ENCODE measurements at places on chromosomes 12 and 14.

- DNase-seq: peak; percentile 39
Measured at GRCh38 chr12:118120579-118121363, 15.2 kb upstream of the PEBP1 start.

- DNase-seq: peak; percentile 82
Measured at GRCh38 chr14:85853996-85854526, 324.1 kb downstream of the FLRT2 start.

GRCh38 chr12:124551268-124552144 is 15.9 kb downstream of the NCOR2 start:
- DNase-seq: no peak

GRCh38 chr12:108884116-108885012 is 4.5 kb downstream of the DAO start:
- no peak for DNase-seq

- no peak for DNase-seq
Measured at GRCh38 chr12:93078059-93078458, 149.0 kb upstream of the EEA1 start.

GRCh38 chr12:131494741-131495524 is 216.0 kb upstream of the SFSWAP start:
- DNase-seq: no peak

- no peak for DNase-seq
Measured at GRCh38 chr12:131367983-131368667, 342.8 kb upstream of the SFSWAP start.

DNA sequence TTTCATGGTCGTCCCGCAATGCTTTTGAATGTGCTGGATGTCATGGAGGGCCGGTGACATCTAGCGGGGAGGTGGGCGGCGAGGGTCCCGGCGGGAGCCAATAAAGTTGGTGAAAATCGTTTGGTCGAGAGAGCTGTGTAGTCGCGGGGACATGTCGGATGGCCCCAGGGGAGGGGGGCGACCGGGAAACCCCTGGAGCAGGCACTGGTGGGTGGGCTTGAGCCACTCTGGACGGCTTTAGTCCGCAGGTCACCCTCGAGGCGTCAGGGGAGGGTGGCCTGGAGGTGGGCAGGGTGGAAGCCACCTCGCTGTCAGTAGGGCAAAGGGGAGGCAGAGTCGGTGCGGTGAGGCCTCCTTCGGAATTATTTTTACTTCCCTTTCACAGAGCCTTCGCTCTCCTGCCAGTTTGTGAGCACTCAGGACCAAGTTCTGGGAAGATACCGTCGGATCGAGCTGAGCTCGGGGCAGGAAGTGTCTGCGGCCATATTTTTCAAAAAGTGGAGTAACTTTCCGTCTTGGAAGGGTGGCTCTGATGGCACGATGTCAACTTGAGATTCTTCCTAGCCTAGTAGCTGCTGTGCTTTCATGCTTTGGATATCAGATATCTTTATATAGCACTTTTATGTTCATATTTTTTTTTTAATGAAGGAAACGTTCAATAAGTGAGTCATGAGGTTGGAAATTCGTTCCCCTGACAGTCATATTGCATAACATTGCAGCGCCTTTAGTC is 28.2 kb downstream of the WBP11 start:
- peak; percentile 53 for DNase-seq

- peak; percentile 9 for DNase-seq
Measured at GRCh38 chr14:32623300-32624093, 294.4 kb downstream of the AKAP6 start.

DNA sequence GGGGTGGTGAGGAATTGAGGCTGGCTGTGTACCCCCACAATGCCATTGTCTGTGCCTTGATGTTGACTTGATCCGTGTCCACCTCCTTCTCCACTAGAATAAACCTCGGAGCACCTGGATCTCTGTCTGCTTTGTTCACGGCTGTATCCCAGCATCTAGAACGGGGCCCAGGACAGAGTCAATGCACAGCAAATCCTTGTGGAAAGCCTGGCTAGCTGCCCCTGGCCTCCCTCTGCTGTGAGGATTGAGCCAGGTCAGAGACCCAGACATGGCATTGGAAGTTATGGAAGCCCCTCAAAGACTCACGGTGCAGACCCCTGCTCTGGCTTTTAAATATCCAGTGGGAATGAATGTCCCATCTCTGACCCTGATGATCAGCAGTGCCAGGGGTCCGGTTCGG is 109.2 kb downstream of the SCARB1 start:
- no peak for DNase-seq

- peak; percentile 26 for DNase-seq
Measured at GRCh38 chr14:86915406-86915805, 1077.6 kb downstream of the GALC start.

DNA sequence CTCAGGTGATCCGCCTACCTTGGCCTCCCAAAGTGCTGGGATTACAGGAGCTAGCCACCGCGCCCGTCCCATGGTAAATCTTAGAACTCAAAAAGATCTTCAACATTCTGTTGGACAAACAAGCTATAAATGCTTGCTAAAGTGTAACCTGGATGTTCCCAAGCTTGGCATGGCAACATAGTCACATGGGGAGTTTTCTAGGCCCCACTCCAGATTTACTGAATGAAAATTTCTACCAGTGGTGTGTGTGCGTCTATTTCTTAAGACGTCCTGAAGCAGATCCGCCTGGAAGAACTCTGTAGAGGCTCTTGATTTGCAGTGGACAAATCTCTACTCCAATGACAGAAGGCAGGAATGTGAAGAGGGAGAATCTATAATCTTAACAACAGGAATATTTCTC is 59.9 kb downstream of the ZFYVE21 start:
- DNase-seq: no peak

DNA sequence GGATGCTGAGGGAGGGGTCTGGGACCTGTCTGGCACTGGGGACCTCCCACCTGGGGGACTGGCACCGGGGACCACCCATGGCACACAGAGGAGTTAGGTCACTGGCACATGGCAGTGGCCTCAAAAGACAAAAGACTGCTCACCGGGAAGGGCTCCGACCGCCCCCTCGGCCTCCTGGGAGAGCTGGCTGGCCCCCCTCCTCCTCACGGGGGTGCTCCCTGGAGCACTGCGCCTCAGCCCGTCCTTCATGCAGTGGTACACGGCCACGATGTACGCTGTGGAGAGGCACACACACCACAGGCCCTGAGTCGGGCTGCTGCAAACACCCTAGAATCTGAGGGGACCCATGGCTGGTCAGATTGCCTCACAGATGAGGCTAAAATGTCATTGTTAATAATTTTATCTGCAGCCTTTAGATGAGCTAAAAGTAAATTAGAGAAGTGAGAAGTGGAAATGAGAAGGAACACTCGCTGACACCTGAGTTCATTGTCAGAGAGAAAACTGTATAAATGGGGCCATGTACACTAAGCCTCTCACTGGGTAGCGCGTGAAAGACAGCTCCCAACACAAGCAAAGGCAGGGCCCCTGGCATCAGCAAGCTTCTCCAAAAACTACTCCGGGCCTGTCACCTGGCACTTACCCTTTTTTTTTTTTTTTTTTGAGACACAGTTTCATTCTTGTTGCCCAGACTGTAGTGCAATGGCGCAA is 14.1 kb downstream of the P2RX2 start:
- DNase-seq: no peak

- no peak for DNase-seq
Measured at GRCh38 chr12:125280482-125281377, 215.5 kb downstream of the AACS start.

DNA sequence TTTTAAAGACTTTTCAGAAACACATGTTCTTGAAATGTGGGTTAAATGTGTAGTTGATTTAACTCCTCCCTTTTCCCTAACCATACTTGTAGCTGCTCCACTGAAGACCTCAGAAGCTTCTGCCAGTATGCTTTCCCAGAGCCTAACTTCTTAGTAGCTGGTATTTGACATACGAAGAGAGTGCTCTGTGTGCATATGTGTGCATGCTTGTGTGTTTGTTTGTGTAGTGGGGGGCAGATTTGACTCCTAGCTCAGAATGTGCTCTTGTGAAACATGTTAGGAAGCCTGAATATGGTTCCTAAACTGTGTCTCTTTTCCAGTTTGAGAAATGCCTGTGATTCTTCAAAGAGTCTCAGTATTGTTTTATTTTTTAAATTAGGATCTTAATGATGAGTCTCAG is 420.4 kb downstream of the PCNX1 start:
- no peak for DNase-seq

DNA sequence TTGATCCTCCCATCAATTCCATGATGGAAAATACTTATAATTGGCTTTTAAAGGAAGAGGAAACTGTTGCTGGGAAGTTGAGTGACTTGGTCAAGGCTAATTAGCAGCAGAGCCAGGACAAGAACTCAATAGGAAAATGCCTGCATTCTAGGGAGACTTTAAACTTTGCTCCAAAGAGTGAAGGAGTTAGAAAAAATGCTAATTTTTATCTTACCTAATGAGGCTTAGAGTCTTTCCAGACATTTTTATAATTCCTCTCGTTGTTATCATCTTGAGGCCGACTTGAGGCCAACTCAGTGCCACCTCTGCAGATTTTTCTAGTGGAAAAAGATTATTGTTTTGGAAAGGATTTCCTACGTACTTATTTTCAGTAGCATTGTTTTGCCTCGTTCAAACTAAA is 344.6 kb downstream of the ETNK1 start:
- DNase-seq: no peak

DNA sequence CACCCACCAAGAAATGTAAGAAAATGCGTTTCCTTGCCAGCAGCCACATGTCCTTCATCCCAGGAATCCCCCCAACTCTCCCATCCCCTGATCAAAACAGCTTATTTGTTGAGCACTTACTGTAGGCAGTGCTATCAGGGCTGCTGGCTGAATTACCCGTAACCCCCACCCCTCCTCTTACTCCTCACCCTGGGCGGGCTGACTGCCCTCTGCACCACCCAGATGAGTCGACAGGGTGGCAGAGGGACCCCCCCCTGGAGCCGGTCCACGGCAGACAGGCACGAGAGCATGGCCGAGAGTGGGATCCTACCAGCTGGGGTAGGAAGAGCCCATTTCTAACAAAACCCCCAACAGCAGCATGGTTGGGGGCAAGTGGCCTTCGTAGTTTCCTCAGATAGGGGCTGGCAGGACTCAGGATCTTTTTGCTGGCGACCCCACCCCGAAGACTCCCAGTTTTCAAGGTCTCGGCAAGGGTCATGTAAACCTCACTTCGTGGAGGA is 1.1 kb upstream of the RHOF start:
- no peak for DNase-seq

DNA sequence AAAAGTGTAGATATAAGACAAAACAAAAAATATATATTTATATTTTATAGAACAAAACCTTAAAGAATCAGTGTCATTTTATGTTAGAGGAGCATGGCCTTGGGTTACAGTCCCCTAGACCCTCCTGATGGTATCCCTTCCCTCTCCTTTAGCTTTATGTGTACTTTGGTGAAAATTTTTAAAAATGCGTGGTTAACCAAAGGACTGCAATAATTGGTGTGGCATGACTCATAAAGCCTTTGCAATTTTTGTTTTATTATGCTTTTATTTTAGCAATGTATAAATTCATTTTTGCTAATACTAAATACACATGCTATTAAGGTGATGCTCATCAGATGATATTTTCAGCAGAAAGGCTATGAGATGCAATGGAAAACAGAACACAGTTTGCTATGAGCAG is 264.4 kb downstream of the SYT1 start:
- DNase-seq: no peak

DNA sequence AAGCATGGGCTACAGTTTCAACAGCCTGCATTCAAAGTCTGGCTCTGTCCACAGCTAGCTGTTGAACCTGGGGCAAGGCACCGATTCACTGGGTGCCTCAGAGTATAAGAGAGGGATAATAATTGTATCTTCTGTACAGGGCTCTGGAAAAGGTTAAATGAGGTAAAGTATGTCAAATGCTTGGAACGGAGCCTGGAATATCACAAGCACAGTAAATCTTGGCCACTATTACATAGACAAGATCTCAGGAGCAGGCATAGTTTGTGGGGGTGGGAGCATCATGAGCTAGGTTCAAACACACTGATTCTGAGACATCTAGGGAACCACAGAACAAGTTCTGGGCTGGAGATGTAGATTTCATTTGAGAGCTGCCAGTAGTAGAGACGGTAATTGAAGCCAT is 203.7 kb upstream of the NUDT4 start:
- peak; percentile 89 for DNase-seq

DNA sequence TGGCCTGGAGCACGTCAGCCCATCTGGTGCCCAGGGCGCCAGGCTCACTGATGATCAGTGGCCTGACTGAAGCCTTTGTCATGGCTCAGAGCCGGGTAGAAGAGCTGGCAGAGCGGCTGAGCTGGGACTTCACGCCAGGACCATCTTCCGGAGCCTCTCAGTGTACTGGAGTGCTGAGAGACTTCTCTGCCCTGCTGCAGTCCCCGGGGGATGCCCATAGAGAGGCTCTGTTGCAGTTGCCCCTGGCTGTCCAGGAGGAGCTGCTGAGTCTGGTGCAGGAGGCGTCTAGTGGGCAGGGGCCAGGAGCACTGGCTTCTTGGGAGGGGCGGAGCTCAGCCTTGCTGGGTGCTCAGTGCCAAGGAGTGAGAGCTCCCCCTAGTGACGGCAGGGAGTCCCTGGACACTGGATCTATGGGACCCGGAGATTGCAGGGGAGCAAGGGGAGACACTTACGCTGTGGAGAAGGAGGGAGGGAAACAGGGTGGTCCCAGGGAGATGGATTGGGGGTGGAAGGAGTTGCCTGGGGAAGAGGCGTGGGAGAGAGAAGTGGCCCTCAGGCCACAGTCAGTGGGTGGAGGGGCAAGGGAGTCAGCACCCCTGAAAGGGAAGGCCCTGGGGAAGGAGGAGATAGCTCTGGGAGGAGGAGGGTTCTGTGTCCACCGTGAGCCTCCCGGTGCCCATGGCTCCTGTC is 2.0 kb downstream of the KHNYN start:
- DNase-seq: peak; percentile 94

DNA sequence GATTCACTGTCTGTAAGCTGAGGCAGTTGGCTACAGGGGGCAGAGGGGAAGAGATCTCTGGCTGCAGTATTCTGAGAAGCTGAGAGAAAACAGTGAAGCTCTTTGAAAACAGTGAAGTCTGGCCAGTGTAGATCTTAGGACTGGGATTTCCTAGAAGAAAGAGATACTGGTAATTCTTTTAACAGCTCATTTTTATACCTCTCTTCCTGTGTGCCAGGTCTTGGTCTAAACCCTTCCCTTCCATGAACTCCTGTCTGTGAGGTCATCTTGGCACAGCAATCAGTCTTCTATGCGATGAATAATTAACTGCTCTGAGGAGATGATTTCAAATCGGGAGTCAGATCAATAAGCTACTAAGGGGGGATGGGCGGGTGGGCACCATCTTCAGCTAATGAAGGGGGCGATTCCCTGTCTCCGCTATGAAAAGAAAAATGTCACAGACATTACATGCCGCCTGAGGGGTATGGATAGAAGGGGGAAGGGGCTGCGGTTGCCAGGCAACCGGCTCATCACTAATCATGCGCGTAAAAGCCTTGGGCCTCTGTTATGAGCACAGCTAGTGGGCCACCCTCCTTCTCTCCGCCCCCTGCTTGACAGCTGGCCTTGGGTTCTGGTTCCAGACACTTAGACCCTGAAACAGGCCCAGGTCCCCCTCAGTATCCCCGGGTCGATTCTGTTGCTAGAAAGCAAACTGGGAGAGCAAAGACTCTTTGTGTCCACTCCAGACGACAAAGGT is 75.3 kb upstream of the CEP83 start:
- no peak for DNase-seq

- no peak for DNase-seq
Measured at GRCh38 chr14:101328412-101329028, 232.8 kb upstream of the DIO3 start.

GRCh38 chr12:124566997-124567672 is at the start of gene NCOR2:
NCOR2 (minus strand) TSS chr12:124567612; CDS start chr12:124495251, 72,361 bp downstream.
- no peak for DNase-seq

Data from fibroblast of the conjunctiva (primary cell).